M059J (cell line): ENCODE measurements at places on chromosomes 3 and 15. TPM values are rescaled to one million over a fixed set of nuclear protein-coding genes. Genes with fewer than 3 reads are reported as not detected.

- no peak for DNase-seq
These were observed 95.2 kb downstream of the CHSY1 start for GRCh38 chr15:101156509-101157159.

DNA sequence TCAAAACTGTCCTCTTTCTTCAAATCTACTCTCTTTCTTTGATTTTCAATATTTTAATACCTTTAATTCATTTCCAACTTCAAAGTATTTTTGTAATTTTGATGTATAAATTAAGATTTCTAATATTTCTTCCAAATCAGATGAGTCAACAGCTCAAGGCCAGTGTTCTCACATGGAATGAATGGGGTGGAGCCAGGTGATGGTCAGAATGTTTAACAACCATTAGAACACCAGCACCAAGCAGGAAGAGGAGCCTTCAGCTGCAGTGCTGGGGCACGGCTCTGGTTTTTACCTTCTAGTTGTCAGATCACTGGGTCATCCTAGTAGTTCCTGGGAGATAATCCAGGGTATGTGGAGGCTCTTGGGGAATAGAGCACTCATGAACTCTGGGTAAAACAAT lies 494.5 kb upstream of the PDZRN3 start:
- DNase-seq = no peak

SYNPR gene
- not detected in 2 replicates for total RNA-seq

EPHA3 gene
- 0.20 TPM in 1 of 2 replicates, not detected in the other for total RNA-seq

GRCh38 chr15:100732211-100733055 lies 130.0 kb downstream of the ASB7 start:
- peak; percentile 91 for DNase-seq

DNA sequence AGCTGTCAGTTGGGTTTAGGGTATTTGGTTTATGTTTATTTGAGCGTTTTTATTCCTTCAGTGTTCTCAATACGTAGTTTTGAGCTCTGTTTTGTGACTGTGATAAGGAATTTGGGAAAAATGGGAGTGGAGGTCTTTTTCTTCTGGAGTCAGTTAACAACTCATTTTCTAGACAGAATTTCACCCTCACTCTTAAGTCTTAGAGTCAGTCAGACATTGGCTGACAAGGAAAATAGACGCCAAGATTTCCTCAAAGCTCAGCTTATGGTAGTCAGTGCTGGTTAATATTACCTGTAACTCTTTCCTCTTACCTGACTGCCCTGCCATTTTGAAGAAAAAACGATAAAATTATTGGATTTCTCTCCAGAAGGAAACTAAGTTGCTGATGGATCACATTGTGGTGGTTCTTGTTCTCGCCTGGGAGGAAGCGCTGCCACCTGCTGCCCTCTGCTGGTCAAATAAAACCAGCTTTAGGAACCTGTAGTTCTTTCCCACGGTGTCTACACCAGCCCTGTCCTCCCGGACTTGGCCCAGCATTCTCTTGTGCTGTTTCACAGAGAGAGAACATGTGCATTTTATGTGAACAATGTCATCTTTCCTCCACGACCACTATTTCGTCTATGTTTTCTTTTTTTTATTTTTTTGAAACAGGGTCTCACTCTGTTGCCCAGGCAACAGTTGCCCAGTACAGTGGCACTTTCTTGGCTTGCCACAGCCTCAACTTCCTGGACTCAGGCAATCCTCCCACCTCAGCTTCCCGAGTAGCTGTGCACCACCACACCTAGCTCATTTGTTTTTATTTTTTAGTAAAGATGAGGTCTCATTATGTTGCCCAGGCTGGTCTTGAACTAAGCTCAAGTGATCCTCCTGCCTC lies 41.4 kb upstream of the UMPS start:
- DNase-seq = peak; percentile 80
